Hair follicular keratinocyte (primary cell): ENCODE measurements at places on chromosomes 1 and 21. TPM values are rescaled to one million over a fixed set of nuclear protein-coding genes. Genes with fewer than 3 reads are reported as not detected.

ATP1A4 gene
- total RNA-seq = not detected in 2 replicates

EIF3I gene
- 421 and 448 TPM in 2 replicates for total RNA-seq

OR14K1 gene
- not detected in 2 replicates for total RNA-seq

FAM177B gene
- not detected in 2 replicates for total RNA-seq

FCGR1A gene
- total RNA-seq = not detected in 2 replicates

GJA5 gene
- 0.55 and 2.7 TPM in 2 replicates for total RNA-seq

C1orf74 gene
- total RNA-seq = 6.0 and 11.0 TPM in 2 replicates

HMGCL gene
- total RNA-seq = 30.0 and 40.7 TPM in 2 replicates

BNIPL gene
- 1.2 and 7.6 TPM in 2 replicates for total RNA-seq

MLLT11 gene
- 9.3 and 9.6 TPM in 2 replicates for total RNA-seq

WNT3A gene
- total RNA-seq = not detected in 2 replicates

DONSON gene
- total RNA-seq = 12.6 and 32.4 TPM in 2 replicates

PADI4 gene
- total RNA-seq = not detected in 2 replicates

OR6N1 gene
- not detected in 2 replicates for total RNA-seq

STMN1 gene
- 86.1 and 166 TPM in 2 replicates for total RNA-seq

GUCA2B gene
- total RNA-seq = not detected in 2 replicates

RIPPLY3 gene
- 0.47 and 0.53 TPM in 2 replicates for total RNA-seq
